Stimulated activated CD4-positive, alpha-beta T cell treated with anti-CD3 and anti-CD28 coated beads, Interleukin-1b, Interleukin-23, amount 100 ng/mL, for 24 hours (primary cell): ENCODE measurements at places on chromosomes 2 and 18.

- peak; percentile 25 for DNase-seq
These were observed 284.5 kb downstream of the MTX2 start for GRCh38 chr2:176553685-176554100.

DNA sequence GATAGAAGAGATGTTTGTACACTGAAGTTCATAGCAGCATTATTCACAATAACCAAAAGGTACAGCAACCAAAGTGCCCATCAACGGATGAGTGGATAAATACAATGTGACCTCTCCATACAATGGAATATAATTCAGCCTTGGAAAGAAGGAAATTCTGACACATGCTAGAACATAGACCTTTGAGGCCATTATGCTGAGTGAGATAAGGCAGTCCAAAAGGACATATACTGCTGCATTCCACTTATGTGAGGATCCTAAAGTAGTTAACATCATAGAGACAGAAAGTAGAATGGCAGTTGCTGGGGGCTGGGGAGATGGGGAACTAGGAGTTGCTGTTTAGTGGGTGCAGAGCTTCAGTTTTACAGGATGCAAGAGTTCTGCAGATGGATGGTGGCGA lies 38.2 kb upstream of the GLI2 start:
- DNase-seq, result no peak

GRCh38 chr2:69631402-69631801 lies 12.1 kb downstream of the AAK1 start:
- DNase-seq, result no peak

DNA sequence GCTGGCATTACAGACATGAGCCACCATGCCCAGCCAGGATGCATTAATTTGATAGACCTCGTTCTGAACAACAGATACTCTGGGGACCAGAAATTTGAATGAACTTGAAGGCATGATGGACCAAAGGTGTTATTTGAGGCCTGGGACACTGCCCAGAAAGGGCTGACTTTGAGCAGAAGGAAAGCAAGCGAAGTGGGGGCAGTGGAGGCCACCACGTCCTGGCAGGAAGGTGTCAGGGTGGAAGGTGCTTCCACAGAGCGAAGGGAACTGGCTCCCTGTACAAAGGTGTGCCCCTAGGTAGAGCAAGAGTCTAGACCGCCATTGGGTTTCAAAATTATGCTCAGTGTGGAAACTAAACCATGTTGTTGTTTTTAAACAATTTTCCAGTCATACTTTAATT lies 23.9 kb downstream of the ZNF236 start:
- DNase-seq, result no peak
